Effector CD8-positive, alpha-beta T cell (primary cell): ENCODE measurements at places on chromosomes 2 and 18.
A peak's percentile ranks its signal among the peaks of the same experiment; 100 is the strongest.

DNA sequence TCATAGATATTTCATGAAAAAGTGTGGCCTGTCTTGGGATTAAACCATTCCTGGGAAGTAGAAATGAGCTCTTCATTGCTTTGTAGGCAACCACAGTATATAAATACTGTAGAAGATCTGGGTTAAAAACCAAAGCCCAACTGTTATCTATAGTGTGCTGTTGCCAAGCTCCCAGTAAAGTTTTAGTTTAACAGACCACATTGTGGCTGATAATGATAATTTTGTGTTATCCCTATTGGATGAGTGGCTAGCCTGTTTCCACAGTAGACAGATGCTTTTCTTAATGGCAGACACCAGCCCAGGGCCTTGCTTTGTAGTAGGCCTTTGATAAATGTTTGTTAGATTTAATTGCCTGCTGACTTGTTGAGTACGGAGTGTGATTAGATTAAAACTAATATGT, 52.1 kb downstream of the FMNL2 start:
- DNase-seq: no peak

- DNase-seq: no peak
Observed at GRCh38 chr2:134336352-134336751, 82.5 kb downstream of the MGAT5 start.

DNA sequence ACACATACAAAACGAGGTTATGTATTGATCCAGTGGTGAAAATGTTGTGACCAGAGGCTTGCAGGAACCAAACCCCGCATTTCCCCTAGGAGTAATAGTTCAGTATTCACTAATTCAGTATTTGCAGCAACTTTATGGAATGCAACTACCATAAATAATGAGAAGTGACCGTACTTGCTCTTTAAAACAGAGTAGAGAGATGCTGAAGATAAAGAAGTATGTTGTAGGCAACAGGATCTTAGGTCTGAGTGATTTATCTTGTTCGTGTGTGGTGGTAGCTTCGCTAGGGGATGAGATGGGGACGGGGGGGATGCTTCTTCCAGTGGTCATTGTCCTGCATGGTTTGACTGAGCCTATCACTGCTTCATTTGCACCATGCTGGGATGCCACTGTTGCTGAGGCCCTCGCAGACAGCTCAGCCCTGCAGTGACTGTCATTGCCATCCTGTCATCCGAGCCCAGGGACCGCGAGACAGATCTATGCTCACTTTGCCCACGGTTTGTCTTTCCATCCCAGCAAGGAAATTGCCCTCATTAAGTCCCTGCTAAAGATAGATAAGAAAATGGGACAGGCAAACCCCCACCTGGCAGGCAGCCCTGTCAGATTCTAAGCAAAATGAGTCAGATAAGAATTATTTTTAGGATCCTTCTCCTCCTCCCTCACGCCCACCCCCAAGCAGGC, 181.3 kb downstream of the CTIF start:
- no peak for DNase-seq

GRCh38 chr2:199460101-199460671, 2.4 kb upstream of the SATB2 start:
- no peak for DNase-seq

- no peak for DNase-seq
Observed at GRCh38 chr2:177044671-177045070, 167.9 kb upstream of the HNRNPA3 start.

DNA sequence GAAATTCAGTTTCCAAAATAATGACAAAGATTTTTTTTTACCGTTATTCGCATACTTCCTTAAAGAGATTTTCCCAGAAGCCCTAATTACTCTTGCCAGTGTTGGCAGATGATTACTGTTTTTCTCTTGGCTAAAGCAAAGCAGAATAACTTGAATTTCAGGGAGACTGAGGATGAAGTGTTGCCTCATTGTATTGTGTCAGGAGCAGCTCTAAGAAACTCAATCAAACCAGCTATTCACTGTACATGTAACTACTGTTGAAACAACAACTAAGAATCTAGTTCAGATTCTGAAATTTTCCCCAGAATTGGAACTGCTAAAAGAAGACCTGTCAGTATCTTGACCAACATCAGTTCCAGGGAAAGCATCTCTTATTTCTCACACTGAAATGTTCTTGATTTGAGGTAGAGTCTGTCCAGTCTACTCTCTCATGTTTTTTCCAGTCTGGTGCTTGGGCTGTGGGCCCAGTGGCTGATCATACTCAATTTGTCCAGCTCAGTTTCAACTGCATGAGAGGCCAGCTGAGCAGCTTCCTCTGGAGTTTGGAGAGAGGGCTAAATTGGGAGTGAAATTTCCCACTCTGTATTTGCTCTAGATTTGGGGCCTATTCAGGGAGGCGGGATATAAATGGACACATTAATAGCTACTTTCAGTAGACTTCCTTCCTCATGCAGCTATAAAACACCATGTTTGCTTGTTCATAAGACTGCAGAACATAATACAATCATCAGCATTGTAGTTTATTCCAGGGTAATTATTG, 78.5 kb downstream of the PPP1R1C start:
- no peak for DNase-seq

DNA sequence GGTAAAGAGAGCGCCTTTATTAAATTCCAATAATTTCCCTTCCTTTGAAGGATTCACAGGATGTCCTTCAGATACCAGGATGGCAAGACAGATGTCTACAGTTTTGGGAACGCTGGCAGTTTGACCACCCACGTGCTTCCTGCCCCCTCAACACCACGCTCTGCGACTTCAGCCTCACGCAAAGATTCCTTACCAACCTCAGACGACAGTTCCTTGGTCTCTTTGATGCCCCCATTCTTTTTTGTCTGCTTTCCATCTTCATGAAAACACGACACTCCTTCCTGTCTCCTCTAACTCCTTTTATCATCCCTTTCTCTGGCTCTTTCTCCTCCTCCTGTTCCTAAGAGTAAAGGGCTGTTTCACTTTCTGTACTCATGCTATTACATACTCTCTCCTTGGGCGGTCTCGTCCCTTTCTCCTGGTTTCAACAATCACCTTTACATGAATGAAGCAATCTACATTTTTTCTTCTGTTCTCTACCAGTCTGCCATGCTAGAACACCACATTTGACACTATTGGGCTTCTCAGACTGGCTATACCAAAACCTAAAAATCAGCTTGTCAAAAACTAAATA, 189.9 kb upstream of the PGAP1 start:
- no peak for DNase-seq

DNA sequence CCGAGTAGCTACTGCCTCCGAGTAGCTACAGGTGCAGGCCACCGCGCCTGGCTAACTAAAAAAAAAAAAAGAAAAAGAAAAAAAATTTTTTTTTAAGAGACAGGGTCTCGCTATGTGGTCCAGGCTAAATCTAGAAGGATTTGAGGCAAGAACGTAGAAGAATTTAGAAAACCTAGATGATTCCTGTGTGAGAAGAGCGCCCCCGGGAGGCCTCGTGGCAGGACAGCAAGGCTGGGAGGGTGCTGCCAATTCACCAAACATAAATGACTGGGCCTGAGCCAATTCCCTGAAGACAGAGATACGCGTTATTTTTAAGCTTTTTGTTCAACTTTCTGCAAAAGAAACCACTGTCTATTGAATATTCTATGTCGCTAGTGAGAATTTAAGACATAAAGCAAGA, 90.1 kb upstream of the TGFA start:
- no peak for DNase-seq

DNA sequence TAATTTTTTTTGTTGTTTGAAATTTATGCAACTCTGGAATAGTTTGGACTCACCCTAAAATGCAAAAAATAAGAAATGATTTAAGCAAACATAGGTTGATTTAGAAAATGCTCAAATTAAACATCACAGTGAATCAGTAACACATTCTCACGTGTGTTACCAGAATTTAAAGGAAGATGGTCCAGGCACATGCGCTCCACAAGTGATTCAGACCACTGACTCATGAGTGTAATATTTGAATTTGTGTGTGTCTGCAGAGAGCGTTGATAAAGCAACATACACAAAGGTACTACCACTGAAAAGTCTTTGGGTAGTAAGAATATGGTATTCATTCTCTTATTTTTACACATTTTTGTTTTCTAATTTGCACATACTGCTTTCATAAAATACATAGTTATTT, 7.9 kb downstream of the SS18 start:
- DNase-seq: no peak

DNA sequence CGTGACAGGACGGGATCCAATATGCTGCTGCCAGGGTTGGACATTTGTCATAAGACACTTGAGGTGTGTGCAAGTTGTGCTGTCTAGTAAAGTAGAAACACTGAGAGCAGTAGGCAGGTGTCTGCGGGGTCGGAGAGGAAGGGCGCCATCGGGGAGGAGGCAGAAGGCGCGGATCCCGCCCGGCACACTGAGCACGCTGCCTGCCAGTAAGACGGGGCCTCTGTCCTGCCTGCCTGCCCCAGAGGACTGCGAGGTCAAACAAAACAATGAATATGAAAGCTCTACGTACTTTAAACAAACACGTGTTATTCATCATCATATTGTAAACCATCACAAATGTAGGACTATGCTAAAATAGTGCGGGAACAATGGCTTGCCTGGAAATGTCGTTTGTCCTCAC, 349.3 kb upstream of the SALL3 start:
- no peak for DNase-seq

DNA sequence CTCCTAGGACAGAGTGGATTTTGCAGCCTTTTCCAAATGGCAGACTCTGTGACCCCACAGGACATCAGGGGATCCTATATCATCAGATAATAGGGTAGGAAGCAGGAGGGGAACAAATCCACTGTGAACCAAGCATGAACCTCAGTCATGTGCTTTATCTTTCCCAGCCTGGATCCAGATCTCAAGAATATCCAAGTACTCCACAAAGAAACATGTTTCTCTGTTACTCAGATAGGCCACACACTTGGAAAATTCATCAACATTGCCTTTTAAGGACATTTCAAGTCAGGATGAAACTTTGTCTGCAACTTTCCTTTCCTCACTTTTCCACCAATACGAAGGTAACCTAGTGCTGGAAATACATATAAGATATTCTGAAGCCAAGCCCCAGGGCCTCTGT, 85.8 kb downstream of the RDH14 start:
- no peak for DNase-seq

GRCh38 chr2:28408764-28409599, 16.3 kb downstream of the FOSL2 start:
- DNase-seq: peak; percentile 25

DNA sequence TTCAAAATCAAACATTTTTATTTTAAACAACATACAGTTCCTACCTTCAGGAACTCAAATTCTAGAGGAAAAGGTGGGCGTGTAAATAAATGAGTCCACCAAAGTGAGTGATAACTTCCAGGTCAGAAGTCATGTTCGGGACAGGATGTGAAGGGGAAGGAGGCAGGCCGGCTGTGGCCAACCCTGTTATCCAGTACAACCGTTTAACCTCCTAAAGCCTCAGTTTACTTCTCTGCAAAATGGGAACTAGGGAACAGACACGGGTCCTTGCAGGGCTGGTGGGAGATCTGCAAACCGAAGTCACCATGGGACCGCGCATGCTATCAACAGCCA, 373 bp downstream of the EIPR1 start:
- DNase-seq: no peak

- DNase-seq: no peak
Observed at GRCh38 chr2:239429473-239430350, 28.9 kb upstream of the HDAC4 start.

GRCh38 chr2:222399038-222399783, 25.1 kb upstream of the SGPP2 start:
- no peak for DNase-seq

- no peak for DNase-seq
Observed at GRCh38 chr2:215681799-215682596, 246.1 kb upstream of the FN1 start.

- peak; percentile 67 for DNase-seq
Observed at GRCh38 chr2:219177552-219178376, at the start of gene RETREG2. Gene RETREG2 (plus strand): TSS chr2:219178275. CDS start chr2:219178353, 78 bp downstream.

GRCh38 chr2:158493458-158493857, 36.7 kb downstream of the PKP4 start:
- DNase-seq: no peak
